ENCODE measurements at places on chromosomes 4 and X. TPM values are rescaled to one million over a fixed set of nuclear protein-coding genes. Genes with fewer than 3 reads are reported as not detected.

TMPRSS11B gene
- not detected for polyA plus RNA-seq

FAM90A26 gene
- polyA plus RNA-seq = 0.12 TPM

CENPVL1 gene
- polyA plus RNA-seq = 2.9 TPM

VCX3A gene
- polyA plus RNA-seq = 0.40 TPM

MTMR8 gene
- 5.6 TPM for polyA plus RNA-seq

IL2 gene
- polyA plus RNA-seq = not detected

FAM13A gene
- 13.9 TPM for polyA plus RNA-seq

DNA sequence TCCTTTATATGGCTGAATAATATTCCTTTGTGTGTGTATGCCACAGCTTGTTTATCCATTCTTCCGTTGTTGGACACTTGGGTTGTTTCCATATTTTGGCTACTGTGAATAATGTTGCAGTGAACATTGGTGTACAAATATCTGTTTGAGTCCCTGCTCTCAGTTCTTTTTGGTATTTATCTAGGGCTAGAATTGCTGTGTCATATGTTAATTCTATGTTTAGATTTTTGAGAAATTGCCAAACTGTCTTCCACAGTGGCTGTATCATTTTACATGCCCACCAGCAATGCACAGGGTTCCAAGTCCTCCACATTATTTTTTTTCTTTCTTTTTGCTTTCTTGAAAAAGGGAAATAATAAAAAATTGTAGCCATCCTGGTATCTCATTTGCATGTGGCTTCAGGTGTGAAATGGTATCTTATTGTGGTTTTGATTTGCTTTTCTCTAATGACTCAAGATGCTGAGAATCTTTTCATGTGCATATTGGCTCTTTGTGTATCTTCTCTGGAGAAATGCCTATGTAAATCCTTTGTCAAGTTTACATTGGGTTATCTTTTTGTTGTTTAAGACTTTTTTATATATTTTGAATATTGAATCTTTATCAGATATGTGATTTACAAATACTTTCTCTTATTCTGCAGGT is 129.7 kb downstream of the RAPGEF2 start:
- no peaks in the 10 kb centered on the region for H3K27me3 ChIP-seq
- no peaks in the 10 kb centered on the region for H3K36me3 ChIP-seq
- H3K27ac ChIP-seq = peak overlapping the region; percentile 72
- no peak overlapping the region for H3K4me3 ChIP-seq
- H3K4me1 ChIP-seq = peaks cover 43% of the 10 kb centered on the region
- peak; percentile 60 for DNase-seq

DNA sequence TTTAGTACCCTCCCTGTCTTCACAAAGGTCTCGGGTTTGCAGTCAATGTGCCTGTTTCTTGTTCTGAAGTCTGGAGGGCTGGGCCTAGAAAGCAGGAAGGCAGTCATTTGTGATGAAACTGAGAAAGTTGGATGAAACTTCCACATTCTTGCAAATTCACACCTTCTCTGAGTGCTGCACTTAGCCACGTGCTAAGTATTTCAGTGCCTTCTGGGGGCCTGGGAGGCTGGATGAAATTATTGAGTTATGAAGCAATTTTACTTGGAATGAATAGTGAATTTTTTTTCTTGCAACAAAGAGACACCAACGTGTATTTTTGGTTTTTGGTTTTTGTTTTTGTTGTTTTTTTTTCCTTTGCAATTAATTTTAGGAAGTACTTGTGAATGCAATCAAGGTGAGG is 71.2 kb downstream of the MSX1 start:
- no peak for DNase-seq

- DNase-seq = no peak
- no peaks in the 10 kb centered on the region for H3K27me3 ChIP-seq
- H3K27ac ChIP-seq = no peak overlapping the region
- H3K4me3 ChIP-seq = no peak overlapping the region
These were observed 110.3 kb downstream of the AREG start for GRCh38 chr4:74555231-74555630.

DNA sequence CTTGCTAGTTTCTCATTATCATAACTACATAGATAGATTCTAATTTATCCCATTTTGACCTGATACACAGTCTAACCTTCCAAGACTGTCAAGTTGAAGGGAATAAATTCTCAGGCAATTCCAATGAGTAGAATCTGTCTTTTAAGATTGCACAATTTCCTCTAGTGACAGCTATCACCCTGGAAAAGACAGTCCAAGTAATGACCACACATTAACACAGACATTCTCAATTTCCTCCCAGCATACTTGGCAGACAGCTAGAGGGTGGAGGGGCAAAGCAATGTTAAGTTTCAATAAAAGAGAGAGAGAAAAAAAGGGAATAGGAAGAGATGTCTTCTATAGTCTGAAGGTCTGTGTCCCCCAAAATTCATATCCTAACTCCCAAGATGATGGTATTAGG is 234.7 kb downstream of the LDB2 start:
- H3K27ac ChIP-seq = no peak overlapping the region
- no peaks in the 10 kb centered on the region for H3K27me3 ChIP-seq
- DNase-seq = no peak
- H3K4me1 ChIP-seq = peaks cover 4% of the 10 kb centered on the region

DNA sequence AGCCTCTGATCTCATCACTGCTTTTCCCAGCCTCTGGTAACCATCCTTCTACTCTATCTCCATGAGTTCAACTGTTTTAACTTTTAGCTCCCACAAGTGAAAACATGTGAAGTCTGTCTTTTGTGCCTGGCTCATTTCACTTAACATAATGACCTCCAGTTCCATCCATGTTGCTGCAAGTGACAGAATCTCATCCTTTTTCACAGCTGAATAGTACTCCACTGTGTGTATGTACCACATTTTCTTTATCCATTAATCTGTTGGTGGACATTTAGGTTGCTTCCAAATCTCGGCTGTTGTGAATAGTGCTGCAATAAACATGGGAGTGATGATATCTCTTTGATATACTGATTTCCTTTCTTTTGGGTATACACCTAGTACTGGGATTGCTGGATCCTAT is 109.5 kb downstream of the FRYL start:
- no peaks in the 10 kb centered on the region for H3K36me3 ChIP-seq
- peaks cover 26% of the 10 kb centered on the region for H3K4me1 ChIP-seq
- H3K27ac ChIP-seq = no peak overlapping the region
- no peaks in the 10 kb centered on the region for H3K27me3 ChIP-seq
- DNase-seq = no peak

DNA sequence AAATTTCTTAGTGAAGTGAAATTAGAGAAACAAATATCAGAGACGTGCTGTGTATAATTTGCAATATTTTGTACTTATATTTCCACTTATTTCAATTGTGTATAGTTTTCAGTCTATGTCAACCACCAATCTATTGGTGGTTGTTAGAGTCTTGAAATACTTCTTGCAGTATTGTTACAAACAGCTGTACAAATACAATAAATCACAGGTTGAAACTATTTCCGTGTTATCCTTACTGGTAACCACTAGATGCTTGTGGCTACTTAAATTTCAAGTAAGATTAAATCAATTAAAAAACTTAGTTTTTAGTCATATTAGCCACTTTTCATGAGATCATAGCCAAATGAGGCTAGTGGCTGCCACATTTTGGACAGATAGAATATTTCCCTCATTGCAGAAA is 520.5 kb downstream of the GBA3 start:
- H3K36me3 ChIP-seq = no peaks in the 10 kb centered on the region
- no peaks in the 10 kb centered on the region for H3K27me3 ChIP-seq
- no peak overlapping the region for H3K27ac ChIP-seq
- DNase-seq = no peak
- peaks cover 10% of the 10 kb centered on the region for H3K4me1 ChIP-seq

GRCh38 chr4:82017680-82018079 is 356.1 kb downstream of the HNRNPD start:
- H3K4me1 ChIP-seq = no peaks in the 10 kb centered on the region
- no peak overlapping the region for H3K27ac ChIP-seq
- no peaks in the 10 kb centered on the region for H3K27me3 ChIP-seq
- no peaks in the 10 kb centered on the region for H3K36me3 ChIP-seq

- H3K4me3 ChIP-seq = no peak overlapping the region
- no peak for DNase-seq
- H3K27me3 ChIP-seq = no peaks in the 10 kb centered on the region
- no peaks in the 10 kb centered on the region for H3K36me3 ChIP-seq
- H3K27ac ChIP-seq = no peak overlapping the region
- H3K4me1 ChIP-seq = no peaks in the 10 kb centered on the region
These were observed 61.5 kb downstream of the AMOT start for GRCh38 chrX:112779139-112779538.

DNA sequence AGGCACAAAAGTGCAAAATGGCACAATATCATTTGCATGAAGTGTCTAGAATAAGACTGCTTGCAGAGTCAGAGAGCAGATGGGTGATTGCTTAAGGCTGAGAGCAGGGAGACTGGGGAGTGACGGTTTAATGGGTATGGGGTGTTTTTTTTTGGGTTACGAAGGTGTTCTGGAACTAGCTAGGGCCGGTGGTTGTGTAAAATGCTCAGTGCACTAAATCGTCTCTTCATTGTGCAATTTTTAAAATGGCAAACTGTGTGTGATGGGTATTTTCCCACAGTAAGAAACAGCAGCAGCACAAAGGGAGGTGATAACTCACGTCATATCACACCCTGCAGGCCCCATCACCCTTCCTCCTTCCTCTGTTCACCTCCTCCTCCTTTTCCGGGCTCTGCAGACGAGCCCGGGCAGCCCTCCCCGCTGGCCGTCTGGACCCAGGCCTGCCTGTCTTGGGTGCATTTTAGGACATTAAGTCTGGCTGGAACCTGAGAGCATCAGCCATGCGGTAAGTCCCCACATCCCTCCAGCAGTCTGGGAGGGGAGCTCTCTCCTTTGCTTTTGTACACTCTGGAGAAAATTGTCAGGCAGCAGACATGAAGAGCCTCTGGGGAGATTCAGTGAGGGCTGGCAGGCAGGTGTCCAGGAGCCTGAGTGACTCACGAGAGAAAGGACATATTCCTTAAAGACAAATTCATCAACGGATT is 42.7 kb downstream of the ASMT start:
- no peaks in the 10 kb centered on the region for H3K27me3 ChIP-seq
- H3K27ac ChIP-seq = peak overlapping the region; percentile 42
- no peak overlapping the region for H3K4me3 ChIP-seq
- 0 out of 2 replicates have a peak, but pooled peaks cover 12% of the 10 kb centered on the region for H3K4me1 ChIP-seq

DNA sequence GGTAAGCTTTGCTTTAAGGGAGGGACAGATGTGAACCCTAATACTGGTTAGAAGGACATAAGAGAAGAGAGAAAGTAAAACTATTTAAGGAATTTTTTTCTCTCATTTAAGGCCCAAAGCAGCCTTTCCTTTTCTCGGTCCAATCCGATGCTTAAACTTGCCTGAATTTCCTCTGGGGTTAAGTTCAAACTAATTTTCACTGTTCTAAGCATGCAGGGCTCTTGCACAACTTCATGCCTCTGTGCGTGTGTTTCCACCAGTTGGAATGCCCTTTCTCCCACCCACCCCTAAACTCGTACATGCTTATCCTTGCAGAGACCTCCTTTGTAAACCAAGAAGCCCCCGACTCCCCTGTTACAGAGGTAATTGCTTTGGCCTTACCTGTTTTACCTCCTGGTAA is 204.7 kb downstream of the CBR4 start:
- no peaks in the 10 kb centered on the region for H3K27me3 ChIP-seq
- no peak overlapping the region for H3K27ac ChIP-seq
- no peak for DNase-seq
- H3K4me1 ChIP-seq = peaks cover 4% of the 10 kb centered on the region

- DNase-seq = peak; percentile 74
- peak within 1 kb of the TSS; percentile 87 for H3K4me3 ChIP-seq
- peaks cover 10% of the 10 kb centered on the region for H3K27me3 ChIP-seq
- no peaks in the 10 kb centered on the region for H3K4me1 ChIP-seq
- H3K27ac ChIP-seq = no peak within 1 kb of the TSS
- no peaks in the 10 kb centered on the region for H3K36me3 ChIP-seq
These were observed at the start of gene DGKQ for GRCh38 chr4:973431-974397. Gene DGKQ, minus strand, starts transcription at chr4:973569. Its CDS starts 87 bp downstream, at chr4:973482.
